ENCODE measurements at places on chromosomes 4 and X.
A peak's percentile ranks its signal among the peaks of the same experiment; 100 is the strongest.

DNA sequence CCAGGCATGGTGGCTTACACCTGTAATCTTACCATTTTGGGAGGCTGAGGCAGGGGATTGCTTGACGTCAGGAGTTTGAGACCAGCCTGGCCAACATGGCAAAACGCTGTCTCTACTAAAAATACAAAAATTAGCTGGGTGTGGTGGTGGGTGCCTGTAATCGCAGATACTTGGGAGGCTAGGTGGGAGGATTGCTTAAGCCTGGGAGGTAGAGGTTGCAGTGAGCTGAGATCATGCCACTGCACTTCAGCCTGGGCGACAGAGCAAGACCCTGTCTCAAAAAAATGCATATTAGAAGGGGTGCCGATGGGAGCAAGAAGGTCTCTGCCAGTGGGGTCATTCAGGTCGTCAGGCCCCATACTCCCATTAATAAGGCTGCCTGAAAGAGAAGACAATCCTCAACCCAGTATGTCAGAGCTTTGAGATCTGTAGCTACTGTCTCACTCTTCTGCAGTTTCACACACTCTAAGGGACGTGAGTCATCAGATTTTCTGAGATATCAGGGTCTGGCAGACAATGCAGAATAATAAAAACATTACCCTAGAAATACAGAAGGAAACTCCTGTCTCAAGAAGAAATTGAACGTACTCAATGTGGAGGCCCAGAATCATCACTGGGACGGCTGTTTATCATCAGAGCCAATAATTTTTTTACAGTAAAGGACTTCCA, 176.7 kb upstream of the FAT1 start:
- peak; percentile 61 for DNase-seq

GRCh38 chrX:12771445-12772069, 19.7 kb upstream of the PRPS2 start:
- DNase-seq, result peak; percentile 59

GRCh38 chr4:4761128-4761982, 98.1 kb upstream of the MSX1 start:
- no peak for DNase-seq

GRCh38 chr4:174396599-174397110, 112.9 kb downstream of the CEP44 start:
- no peak for DNase-seq

DNA sequence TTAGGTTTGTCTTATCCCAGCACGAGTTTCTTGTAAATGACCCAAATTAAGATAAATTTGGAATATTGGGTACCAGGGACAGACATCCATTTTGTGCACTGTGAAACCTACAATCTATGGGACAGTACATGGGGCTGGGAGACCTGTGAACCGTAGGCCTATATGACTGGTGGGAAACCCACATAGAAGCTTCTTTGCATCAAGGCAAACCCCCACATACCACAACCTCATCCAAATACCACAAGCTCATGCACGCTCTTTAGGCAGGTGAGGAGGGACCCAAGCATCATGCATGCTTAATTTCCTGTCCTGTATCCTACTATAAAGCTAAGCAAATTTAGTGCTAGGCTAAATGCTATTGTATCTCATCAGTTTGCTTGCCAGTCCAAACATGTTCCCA, 47.8 kb downstream of the NIPAL1 start:
- DNase-seq, result no peak

DNA sequence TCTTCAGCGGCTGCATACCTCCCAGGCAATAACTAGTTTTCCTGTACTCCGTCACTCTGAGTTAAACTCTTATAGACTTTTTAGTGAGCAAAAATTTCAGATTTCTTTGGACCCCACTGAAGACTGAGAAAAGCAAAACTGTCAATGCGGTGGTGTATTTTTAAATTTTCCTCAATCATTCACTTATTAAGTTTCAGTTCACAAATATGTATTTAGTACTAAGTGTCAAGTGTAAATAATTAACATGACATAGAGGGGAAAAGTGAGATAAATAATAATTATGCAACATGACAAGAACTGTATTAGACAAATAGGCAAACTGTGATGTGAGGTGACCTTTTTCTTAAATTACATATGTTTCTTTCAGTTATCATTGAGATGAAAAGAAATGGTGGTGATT, 124.4 kb downstream of the NAF1 start:
- no peak for DNase-seq

DNA sequence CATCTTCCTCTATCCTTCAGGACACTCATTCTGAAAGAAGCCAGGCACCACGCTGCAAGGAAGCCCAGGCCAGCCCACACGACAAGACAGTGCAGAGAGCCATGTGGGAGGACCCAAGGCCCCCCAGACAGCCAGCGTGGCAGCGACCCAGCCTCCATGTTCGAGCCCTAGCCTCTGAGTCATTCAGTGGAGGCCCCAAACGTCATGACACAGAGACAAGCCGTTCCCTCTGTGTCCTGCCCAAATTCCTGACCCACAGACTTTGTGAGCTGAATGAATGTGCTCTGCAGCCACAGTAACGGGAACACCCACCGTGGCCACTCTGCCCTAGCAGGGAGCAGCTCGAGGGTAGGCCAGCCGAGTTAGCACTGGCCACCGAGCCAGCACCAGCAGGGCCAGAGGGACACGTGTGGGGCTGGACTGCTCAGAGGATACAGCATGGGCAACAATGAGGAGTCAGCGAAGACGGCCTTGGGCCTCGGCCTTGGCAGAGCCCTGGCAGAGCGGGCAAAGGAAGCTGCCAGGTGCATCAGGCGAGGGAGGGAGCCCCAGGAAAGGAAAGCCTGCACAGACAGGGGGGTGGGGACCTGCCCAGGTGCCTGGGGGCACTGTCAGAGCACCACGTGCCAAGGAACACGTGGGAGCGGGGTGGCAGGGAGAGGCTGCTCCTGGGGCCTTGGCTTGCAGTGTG, 8.6 kb downstream of the BLOC1S4 start:
- DNase-seq, result no peak

DNA sequence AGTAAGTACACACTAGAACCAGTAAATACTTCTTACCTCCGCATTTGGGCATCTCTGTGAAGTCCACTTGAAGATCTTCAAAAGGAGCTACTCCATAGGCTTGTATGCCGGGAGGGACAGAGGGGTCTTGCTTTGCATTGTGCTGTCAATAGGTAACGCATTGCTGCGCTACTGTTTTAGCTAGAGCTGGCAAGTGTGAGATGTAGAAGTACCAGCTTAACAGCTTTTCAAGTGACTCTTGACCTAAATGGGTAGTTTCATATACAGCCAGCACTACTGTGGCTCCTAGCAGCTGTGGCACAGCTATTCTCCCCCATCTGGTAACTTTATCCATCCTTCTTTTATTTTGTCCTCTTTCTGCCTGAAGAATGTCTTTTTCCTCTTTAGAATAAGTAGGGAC, 205.3 kb upstream of the KLF8 start:
- DNase-seq, result no peak

GRCh38 chrX:153669174-153669890, 4.3 kb downstream of the PNCK start:
- DNase-seq, result no peak

GRCh38 chr4:105198541-105198940, 51.9 kb downstream of the TET2 start:
- DNase-seq, result no peak

GRCh38 chr4:154341448-154341847, 150.2 kb downstream of the DCHS2 start:
- no peak for DNase-seq

DNA sequence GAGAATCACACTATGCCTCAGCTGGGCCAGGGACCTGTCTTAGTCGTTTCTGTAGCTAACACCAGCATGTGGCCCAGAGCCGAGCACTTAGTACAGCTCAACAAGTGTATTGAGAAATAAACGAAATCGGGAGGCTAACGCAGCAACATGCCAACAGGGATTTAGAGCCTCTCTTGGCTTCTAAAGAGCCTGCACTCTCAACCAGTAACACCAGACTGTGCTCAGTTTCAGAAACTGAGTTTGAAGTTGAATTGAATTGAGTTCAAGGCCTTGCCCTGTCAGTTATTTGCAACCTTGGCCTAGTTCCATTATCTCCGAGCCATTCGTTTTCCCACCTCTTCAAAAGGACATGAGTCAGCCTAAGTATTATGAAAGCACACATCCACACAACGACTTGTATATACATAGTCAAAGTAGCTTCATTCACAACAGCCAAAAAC, 71.3 kb upstream of the LDB2 start:
- peak; percentile 64 for DNase-seq

- DNase-seq, result peak; percentile 84
These were observed 71.1 kb downstream of the CLOCK start for GRCh38 chr4:55475394-55476243.

GRCh38 chr4:168797738-168798375, 212.2 kb downstream of the CBR4 start:
- DNase-seq, result no peak

DNA sequence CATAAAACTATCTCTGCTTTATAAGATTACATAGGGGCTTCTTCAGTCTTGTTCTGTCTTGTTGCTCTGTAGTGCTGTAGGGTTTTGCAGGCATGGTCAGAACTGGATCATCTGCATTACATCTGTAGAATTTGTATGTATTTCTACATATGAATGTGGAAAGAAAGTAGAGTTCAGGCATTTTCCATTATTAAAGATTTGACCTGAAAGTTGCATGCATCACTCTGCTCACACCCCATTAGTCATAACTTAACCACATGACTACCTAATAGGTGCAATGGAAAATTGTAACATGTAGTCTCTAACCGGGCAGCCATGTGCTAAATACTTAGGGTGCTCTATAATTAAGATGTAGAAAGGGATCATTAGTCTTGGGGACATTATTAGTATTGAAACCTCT, 45.7 kb upstream of the AGA start:
- peak; percentile 64 for DNase-seq

GRCh38 chrX:42090395-42090794, 167.0 kb upstream of the CASK start:
- no peak for DNase-seq

DNA sequence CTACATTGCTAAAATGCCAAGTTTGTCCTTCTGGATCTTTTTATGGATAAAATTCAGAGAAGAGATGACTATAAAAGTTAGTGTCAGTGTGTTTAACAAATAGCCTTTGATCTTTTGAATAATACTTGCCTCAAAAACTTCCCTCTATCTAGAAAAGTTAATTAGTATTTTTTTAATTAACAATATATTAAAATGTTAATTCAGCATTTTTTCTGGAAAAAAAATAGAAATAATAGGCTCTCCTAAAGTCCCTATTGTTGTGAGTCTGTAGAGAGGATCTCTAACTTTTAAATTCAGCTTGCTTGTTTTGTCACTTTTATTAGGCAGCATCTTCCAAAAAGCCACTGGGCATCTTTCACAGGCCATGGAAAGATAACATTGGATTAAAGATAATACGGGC, 435.2 kb upstream of the RASGEF1B start:
- no peak for DNase-seq

DNA sequence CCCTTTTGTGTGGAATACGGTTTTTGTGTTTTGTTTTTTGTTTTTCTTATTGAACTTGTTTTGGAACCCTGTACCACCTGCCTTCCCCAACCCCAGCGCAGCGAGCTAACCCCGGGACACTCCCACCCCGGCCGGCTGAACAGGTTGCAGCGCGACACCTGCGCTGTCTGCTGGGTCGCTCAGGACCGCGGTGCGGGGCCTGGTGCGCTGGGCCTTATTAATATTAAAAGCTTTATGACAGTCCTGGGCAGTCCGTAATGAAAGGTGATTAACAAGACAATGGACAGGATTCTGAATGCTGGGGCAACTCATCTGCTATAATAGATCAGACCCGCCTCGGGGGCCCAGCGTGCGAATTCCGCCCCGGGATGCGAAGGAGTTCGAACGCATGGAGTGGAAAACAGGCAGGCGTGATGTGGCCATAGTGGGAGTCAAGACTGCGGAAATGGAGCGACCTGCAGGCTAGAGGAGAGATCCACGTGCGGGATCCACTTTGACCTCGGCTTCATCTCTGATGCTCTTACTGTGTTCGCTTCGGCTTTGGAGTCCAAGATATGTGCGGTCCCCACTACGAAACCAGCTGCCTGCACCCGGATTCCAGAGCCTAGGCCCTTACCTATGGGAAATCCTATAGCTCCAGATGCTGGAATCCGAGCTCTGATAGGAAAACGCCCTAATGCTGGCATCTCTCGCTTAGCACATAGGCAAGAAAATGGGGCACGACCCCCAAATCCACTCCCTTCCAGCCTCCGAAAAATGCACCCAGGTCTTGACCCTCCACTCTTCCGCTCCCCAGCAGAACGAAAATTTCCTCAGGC, 69.0 kb upstream of the TMEM33 start:
- DNase-seq, result no peak

GRCh38 chr4:5887011-5887360, 5.9 kb downstream of the CRMP1 start:
- DNase-seq, result no peak

- no peak for DNase-seq
These were observed 34.4 kb upstream of the SLC34A2 start for GRCh38 chr4:25621027-25621930.

DNA sequence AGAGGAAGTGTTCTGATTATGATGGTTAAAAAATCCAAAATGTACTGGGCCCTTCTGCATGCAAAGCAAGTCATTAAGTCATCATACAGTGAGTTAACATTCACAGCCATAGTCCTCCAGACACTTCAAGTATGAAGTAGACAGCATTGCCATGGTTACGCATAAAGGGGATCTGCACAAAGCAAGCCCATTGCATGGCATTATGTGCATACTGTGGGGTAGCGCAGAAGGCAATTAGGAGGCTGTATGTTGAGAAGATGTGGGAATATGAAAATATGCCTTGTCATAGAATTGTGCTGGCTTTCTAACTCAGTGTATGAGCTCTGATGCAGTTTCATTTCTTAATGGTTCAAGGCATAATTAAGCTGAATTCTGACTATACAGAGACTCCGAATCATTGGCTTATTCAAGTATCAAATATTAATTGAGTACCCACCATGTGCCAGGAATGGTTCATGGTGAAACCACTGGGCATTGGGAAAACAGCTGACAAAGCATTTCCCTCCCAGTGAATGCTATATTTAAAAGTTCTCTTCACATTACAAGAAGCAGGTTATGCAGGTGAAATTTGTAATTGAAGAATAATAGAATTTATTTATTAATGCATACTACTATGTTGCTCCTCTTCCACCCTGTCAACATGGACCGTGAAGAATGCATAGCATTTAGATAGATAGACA, 588.9 kb downstream of the ZNF674 start:
- DNase-seq, result no peak

DNA sequence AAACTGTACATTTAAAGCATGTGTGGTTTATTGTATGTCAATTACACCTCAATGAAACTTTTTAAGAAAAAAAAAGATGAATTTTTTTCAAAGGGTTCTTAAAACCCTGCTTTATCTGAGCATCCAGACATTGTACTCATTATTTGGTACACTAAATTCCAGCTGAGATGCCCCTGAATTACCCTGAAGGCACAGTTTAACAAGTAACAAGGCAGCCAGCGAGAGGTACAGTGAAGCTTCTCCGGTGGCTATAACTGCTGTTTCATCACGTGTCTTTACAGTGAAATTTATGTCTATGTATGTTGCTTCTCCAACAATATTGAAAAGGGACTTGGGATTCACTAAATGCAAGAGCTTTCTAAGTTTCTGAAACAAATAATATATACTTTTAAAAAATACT, 15.8 kb downstream of the SLC7A11 start:
- no peak for DNase-seq

DNA sequence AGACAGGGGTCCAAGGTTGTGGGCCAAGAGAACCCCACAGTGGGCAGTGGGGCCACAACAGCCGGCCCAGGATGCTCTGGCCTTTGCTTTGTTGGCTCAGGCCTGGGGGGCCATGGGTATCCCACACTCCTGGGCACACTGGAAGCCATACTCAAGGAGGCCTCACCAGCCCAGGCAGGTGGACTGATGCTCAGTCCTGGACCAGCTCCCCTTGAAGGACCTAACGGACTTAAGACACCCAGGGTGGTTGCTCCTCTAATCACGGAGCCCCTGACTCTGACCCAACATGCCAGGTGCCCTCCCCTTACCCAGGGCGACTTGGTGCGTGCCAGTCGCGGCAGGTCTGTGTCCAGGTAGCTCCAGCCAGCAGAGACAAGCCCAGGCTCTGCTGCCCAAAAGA, 50.8 kb downstream of the ZFYVE28 start:
- no peak for DNase-seq

Data from epithelial cell of esophagus (primary cell).